Right lung (tissue), 10 donors: ENCODE measurements at places on chromosomes 1 and 21. TPM values are rescaled to one million over a fixed set of nuclear protein-coding genes. Genes with fewer than 3 reads are reported as not detected.

GUCA2A gene
- polyA plus RNA-seq, result 1.1 TPM

DNA sequence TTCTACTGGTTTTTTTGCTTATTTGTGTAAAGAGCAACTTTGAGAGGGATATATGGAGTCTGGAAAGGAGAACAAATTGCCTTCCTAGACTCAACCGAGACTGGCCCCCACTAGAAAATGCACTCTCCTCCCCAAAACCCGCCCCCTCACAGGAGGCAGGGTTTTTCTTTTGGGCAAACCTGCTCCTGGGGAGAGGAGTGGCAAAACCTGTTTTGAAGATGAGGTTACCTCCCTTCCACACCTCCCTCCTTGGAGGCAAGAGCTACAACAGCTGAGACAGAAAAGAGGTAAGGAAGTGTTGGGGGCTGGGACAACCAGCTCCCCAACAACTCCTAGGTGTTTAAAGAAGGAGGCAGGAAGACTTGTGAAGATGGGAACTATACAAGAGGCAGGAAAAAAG is at the start of gene BNIPL:
Gene BNIPL, plus strand, starts transcription at position 231 of the 400 bp plus-strand sequence. Its CDS starts 140 bp downstream, at position 371.
- DNase-seq, result no peak

TSPAN2 gene
- polyA plus RNA-seq, result 8.4 TPM

KLHDC8A gene
- polyA plus RNA-seq, result 0.56 TPM
